ENCODE measurements at places on chromosomes 13 and 19. TPM values are rescaled to one million over a fixed set of nuclear protein-coding genes. Genes with fewer than 3 reads are reported as not detected.

SSC5D gene
- 2.3 TPM for polyA plus RNA-seq

DNA sequence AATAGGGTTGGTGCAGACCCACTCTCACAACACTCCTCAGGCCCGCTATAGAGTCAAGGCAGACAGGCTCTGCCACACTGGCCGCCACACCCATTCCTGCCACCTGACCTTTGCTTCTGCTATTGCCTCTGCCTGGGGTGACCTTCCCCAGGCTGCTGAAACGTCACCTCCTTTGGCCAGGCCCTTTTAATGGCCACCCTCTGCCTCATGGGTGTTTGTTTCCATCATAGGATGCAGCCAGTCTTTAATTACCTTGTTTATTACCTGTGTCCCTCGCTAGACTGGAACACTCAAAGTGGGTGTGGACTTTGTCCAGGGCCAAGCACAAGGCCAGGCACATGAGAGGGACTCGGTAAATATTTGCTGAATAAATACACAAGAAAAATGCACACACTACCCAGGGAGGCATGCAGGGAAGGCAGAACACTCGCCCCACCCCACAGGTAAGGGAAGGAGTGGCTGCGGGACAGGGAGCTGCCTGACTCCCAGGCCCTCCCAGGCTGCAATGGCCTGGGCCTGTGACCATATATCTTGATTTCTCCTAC, 3.2 kb downstream of the LSM4 start:
- no peak for DNase-seq

- no peak for DNase-seq
Measured at GRCh38 chr13:109959903-109960302, 173.5 kb upstream of the IRS2 start.

DNA sequence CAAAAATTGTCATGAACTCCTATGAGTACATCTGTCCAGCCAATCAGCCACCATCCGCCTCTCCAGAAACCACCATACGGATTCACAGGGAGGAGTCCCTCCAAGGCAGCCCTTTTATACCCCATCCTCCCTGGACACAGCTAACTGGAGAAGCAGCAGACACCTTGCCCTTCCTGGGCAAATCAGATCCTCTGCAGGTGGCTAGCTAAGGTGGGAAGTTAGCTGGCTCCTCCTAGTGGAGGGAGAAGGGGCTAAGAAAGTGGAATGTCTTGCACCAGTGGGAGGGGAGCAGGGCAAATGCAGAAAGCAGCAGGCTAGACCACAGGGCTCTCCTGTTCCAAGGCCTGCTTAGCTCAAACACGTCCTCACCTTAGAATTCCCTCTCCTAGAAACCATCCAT, 46.2 kb upstream of the UQCRFS1 start:
- DNase-seq: no peak

LHB gene
- polyA plus RNA-seq: not detected

SLITRK6 gene
- 17.7 TPM for polyA plus RNA-seq

DNA sequence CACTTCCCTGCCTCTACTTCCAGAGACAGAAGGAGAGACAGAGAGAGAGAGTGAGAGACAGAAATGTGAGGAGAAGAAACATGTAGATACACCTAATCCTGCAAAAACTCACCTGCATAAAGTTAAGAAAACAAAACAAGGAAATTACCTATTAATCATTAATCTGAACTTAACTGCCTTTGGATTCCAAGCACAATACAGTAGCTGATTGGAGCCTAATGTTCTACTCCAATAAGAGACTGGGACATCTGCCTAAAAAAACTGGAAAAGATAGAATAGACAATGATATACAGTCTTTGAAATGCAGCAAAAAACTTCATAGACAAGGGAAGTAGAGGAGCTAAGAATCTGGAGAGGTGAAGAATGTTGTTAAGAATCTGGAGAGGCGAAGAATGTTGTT, 910.2 kb upstream of the SLC10A2 start:
- no peak for DNase-seq

- no peak for DNase-seq
Measured at GRCh38 chr13:77475345-77476084, 60.0 kb upstream of the SCEL start.

ZNF223 gene
- 12.6 TPM for polyA plus RNA-seq

- DNase-seq: no peak
Measured at GRCh38 chr13:42924344-42924743, 67.7 kb downstream of the EPSTI1 start.

- no peak for DNase-seq
Measured at GRCh38 chr19:12665671-12666264, 774 bp downstream of the MAN2B1 start.

FCAR gene
- polyA plus RNA-seq: 0.38 TPM

DNA sequence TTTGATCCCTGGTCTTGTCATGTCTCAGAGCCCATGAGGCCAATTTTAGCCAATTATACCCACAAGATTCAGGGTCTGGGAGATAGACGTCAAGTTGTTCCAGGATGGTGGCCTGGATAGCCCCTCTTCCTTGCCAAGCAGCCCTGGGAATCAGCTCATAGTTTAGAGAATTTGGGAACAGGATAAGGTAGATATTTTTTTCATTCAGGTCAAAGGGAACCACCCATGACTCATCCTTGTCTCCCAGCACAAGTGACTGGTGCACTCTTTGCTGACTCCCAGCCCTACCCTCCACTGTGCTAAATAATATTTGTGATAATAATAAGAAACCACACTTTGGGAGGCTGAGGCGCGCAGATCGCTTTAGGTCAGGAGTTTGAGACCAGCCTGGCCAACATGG, 17.1 kb upstream of the S1PR4 start:
- DNase-seq: no peak

DNA sequence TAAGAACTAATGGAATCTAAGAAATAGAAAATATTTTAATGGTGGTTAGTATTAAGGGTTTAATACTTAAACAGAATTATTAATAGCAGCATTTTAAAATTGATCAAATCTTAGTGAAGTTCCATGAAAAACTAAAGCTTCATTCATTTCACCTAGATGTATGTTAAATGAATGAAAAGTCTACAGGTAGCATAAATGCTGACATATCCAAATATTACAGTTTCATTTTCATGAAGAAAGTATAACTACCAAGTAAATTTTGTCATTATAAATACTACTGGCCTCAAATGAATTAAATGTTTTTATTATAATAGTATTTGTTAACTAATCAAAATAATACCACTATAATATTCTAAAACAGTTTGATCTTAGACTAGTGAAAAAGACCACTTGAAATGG, 403.3 kb downstream of the LIG4 start:
- no peak for DNase-seq

GRCh38 chr13:100240109-100240779, 151.4 kb downstream of the PCCA start:
- DNase-seq: no peak

LAIR2 gene
- polyA plus RNA-seq: not detected

DNA sequence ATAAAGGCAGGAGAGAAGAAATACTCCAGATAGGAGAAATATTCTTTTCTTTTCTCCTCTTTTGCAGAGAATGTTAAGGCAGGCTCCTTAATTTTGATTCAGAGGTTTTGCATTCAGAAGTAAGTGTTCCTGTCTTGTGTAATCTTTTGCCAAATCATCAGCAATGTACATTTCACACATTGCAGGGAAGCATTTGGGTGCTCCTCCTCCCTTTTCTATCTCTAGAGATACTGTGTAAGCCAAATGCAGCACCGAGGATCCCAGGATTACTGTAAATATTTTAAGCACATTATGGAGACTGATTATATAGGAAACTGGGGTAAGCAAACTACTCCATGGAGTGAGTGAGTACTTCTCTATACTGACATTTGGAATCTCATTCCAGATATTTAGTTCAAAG, 7.2 kb downstream of the ATP8A2 start:
- no peak for DNase-seq

CPT1C gene
- 13.1 TPM for polyA plus RNA-seq

DNA sequence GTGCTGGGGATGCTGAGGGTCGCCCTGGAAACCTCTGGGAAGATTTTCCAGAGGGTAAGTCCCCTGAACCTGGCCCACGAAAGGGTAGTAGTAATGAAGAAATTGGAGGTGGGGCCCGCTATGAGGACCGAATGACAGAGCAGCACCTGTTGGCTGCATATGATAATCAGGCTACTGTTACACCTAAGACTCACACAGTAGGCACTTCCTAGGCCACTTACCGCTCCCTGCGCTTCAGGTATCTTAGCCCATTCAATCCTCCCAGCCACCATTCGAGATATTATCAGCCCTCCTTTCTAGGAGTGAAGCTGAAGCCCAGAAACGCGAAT, 4.3 kb upstream of the LRFN3 start:
- no peak for DNase-seq

GRCh38 chr19:20279516-20279915, 112.5 kb downstream of the ZNF486 start:
- DNase-seq: no peak

- DNase-seq: no peak
Measured at GRCh38 chr13:30039511-30039911, 189.1 kb upstream of the UBL3 start.

- DNase-seq: no peak
Measured at GRCh38 chr13:43021926-43022670, 1.3 kb upstream of the DNAJC15 start.

DNA sequence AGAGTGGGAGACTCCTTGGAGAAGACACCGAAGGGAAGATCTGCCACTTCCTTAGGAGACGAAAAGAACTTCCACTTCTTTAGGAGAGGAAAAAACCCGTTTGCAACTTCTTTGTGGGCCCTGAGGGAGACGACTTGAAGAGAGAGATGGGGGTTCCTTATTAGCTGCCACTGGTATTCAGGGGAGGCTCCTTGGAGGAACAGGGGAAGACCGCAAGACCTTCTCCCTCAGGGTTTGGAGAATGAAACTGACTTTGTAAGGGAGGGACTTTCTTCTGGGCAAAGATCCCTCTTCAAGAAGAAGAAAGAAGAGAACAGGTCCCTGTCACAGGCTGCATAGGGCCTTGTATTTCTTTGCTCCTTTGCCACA, 416 bp downstream of the BCKDHA start:
- no peak for DNase-seq

- no peak for DNase-seq
Measured at GRCh38 chr13:32426191-32426989, 1.5 kb downstream of the N4BP2L1 start.

DNA sequence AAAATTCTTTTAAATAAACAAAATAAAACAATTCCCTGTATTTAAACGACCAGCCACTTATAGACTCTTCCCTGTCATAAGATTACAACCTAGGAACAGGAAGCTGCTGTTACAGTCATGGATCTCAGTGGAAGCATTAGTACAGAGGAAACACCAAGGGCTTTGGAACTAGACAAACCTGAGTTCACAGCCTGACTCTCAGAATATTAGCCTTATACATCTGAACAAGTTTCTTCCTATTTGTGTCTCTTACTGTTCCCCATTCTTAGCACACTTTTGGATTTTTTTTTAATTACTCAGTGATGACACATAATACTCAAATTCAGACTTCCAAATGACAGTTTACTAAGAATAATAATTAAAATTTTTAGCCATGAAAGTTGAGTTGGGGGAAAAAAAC, 46.1 kb downstream of the ZDHHC20 start:
- no peak for DNase-seq

- DNase-seq: no peak
Measured at GRCh38 chr13:40979232-40979631, 39.9 kb downstream of the ELF1 start.

DCT gene
- 0.17 TPM for polyA plus RNA-seq

- no peak for DNase-seq
Measured at GRCh38 chr13:70585109-70585508, 476.9 kb upstream of the KLHL1 start.

- no peak for DNase-seq
Measured at GRCh38 chr13:80469853-80470381, 129.0 kb upstream of the SPRY2 start.

GRCh38 chr13:41900918-41901317, 60.0 kb downstream of the VWA8 start:
- no peak for DNase-seq

C3 gene
- 13.6 TPM for polyA plus RNA-seq

Data from left renal cortex interstitium (tissue), 4 donors.